H4 (cell line): ENCODE measurements at places on chromosomes 3 and 15.

DNA sequence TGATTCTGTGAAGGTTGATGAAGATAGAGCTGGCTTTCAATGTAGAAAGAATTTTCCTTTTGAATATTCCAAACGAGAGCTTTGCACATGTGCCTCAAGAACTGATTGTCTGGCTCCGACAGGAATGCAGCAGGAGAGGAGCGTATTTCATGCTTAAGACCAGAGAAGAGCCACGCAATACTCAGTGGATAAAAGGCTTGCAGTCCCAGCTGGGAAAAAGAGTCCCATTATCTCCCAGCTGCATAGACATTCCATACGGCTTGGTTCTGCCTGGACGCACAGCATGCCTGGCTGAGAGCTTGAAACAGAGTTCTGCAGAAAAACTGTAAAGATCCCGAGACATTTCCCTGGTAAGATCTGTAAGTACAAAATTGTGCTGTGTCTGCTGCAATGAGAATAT, at the start of gene CNTN6:
Gene CNTN6, plus strand, starts transcription at position 254 of the 400 bp plus-strand sequence. CDS start 54,985 bp downstream, outside the sequence.
- no peak for DNase-seq

GRCh38 chr3:73718326-73719110, 93.8 kb upstream of the PDZRN3 start:
- DNase-seq: no peak

DNA sequence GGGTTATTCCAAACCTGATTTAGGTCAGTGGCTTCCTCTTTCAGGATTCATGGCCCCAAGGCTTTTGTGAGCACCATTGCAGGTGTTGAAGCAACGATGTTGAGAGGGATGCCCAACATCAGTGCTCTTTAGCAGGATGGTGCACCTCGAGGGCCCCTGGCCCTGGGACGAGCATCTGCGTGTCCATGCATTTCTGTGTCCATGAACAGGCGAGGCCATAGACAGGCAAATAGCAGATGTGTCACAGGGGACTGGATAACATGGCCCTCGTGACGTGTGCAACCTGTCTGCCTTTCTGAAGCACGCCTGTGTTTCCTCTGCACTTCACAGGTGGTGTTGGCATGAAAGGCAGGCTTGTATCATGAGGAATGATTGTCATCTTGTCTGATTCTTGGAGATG, 132.3 kb downstream of the SNRPN start:
- DNase-seq: no peak

DNA sequence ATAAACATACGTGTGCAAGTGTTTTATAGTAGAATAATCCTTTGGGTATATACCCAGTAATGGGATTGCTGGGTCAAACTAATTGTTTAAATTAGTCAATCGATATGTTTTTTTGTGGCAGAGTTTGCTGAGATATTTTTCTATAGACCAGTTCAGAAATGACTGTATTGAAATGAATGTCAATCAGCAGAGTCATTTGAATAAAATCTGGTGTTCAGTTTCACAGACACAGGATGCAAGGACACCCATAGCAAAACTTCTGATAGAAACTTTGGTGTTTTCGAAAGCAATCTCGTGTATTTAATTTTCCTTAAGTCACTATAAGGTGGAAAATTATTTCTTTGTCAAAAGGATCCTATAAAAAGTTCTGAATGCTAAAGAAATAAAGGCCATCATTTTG, 434.4 kb downstream of the RAP2B start:
- no peak for DNase-seq

GRCh38 chr3:160112481-160112880, 112.7 kb upstream of the C3orf80 start:
- DNase-seq: no peak

GRCh38 chr3:64674591-64675076, 13.2 kb downstream of the ADAMTS9 start:
- DNase-seq: no peak

GRCh38 chr3:48950051-48950450, 31.4 kb downstream of the ARIH2 start:
- no peak for DNase-seq
